Activated CD4-positive, CD25-positive, alpha-beta regulatory T cell treated with anti-CD3 and anti-CD28 coated beads, Interleukin-2, amount 50 U/mL, for 72 hours (primary cell): ENCODE measurements at places on chromosomes 13 and 19.

GRCh38 chr13:21420706-21421105 lies 38.4 kb downstream of the ZDHHC20 start:
- no peak for DNase-seq

DNA sequence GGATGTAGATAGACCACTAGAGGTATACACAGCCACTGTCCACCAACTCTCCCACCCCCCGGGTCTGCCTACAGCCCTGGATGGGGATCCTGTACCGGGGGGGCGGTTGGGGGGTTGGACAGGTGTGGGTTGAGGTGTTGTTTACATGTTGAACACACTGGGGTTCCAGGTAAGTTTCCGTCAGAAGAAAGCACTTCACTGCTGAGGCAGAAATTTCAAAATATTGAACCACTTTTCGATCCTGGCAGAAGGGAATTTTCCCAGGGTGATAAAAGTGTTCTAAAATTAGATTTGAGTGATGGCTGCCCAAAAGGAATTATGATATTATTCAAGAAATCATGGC lies 6.6 kb upstream of the CEACAM16 start:
- no peak for DNase-seq

- no peak for DNase-seq
Measured at GRCh38 chr19:10361569-10362011, 18.8 kb downstream of the TYK2 start.

DNA sequence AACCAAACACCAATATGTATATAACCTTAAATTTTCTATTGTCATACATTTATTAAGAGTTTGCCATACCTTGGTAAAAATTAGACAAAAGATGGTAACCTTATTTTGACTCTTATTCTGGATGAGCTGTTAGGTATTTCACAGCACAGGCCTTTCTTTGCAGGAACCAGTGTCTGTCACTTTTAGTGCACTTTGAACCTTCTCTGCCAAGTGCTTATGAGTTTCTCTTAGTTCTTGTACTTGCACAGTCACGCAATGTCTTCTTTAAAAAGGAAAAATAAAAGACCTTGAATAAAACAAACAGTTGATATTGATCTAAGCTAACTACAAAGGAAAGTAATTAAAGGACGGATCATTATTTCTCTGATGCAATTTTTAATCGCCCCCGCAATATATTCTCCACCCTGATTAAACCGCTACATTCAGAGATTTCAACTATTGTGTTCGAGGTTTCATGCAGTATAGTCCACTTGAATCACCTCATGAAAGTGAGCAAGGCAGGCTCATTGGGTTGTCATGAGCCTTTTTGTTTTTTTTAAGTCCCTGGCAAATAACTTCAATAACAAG lies 534.5 kb downstream of the KLF5 start:
- DNase-seq: no peak

DNA sequence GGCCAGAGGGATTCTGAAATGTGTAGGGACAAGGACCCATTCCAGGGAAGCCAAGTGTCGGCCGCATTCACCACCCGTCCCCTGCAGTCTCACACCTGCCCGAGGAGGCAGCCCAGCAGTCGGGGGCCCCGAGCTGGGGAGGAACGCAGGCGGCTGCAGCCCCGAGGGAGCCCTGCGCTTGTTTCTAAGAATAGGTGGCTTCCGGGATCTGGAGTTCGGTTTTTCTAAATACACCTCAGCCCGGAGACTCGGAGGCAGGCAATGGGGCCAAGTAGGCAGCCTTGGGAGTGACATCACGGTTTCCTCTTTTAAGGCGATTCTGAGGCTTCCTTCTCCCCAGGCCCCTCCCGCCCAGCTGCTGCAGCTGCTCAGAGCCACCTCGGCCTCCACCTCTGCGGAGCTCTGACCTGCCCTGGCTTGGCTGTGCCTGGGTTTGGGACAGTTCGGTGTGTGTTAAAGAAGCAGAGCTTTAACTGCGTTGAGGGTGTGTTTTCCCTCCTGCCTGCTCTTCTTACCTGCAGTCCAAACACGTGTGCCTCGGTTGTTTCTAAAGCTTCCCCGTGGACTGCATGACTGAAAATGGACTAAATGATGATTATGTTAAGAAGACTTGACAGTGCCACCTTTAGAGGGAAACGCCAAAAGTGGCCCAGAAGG lies 80.5 kb downstream of the COL4A2 start:
- no peak for DNase-seq

DNA sequence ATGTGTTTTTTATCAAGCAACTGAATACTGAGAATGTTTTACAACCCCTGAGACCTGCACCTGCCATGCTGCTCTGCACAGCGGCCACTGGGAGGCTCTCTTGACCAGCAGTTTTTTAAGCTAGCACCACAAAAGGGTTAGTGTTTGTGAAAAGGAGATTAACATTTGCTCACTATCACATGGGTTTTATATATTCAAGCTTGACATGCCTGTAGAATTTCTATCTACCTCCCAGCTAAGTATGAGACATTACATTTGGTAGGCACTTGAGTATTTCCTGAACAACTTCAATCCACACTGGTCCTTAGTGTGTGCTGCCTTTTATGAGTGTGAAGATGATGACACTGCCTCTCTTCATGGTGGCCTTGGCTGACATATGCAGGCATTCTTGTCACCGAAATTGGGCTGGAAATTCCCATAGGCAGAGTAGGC lies 1238.9 kb downstream of the UQCRFS1 start:
- DNase-seq: no peak

DNA sequence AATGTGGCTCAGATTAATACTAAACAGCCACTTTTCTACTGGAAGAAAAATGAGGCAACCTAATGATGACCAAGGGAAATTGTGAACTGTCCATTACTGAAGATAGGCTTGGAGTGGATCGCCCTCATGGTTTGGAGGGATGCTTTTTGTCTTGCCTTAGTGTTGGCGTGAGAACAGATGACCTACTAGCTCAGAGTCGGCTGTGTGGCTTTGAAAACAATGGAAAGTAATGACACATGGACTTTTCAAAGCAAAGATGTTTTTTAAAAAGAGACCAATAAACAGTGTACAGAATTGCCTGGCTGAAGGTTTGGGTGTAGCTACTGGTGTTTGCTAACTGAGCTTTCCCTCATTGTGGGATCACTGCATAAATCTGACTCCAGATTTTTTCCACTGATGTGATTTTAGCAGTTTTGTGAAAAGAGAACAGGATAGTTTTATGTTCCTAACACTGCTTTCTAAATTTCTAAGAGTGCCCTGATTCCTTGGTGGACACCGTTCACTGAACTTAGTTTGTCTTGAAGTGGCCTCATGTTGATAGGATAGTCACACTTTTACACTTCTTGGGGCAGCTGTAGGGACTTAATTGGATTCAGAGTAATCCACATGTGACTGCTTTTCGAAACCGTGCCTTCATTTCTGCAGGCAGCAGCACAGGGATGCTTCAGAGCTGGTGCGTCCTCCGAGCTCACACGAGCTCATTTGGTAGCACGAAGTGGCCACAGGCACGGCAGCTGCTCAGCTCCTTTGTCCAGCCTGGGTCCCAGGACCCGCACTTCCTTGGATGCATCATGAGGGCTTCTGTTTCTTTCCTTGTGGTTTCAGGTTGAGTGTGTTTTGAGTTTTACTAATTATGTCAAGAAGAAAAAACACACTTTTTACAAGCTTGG lies 4.3 kb downstream of the CEBPG start:
- DNase-seq: no peak

DNA sequence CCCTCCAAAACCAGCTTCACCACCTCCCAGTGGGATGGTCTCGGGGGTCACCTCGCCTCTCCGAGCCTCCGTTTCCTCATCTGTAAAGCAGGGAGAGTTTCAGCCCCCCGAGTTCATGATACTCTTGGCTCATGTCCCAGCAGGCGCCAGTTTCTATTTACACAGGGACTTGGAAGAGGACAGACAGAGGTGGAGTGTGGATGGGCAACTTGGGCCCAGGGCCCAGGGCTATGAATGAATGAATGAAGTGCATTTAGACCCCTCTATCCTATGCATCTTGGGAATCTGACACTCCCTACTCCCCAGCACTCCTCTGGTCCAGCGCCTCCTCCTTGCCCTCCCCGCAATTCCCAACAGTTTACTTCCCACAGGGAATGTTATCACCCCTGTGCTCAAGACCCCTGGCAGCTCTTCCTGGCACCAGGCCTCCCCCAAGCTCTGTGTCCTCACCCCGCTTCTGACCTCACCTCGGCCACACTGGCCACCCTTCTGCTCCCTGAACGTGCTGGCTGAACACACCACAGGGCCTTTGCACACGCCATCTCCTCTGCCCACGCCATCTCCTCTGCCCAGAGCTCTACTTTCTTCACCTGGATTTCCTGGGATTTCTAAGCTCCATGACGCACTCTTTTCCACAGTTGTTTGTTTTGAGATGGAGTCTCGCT lies 4.9 kb upstream of the C2CD4C start:
- DNase-seq: no peak

DNA sequence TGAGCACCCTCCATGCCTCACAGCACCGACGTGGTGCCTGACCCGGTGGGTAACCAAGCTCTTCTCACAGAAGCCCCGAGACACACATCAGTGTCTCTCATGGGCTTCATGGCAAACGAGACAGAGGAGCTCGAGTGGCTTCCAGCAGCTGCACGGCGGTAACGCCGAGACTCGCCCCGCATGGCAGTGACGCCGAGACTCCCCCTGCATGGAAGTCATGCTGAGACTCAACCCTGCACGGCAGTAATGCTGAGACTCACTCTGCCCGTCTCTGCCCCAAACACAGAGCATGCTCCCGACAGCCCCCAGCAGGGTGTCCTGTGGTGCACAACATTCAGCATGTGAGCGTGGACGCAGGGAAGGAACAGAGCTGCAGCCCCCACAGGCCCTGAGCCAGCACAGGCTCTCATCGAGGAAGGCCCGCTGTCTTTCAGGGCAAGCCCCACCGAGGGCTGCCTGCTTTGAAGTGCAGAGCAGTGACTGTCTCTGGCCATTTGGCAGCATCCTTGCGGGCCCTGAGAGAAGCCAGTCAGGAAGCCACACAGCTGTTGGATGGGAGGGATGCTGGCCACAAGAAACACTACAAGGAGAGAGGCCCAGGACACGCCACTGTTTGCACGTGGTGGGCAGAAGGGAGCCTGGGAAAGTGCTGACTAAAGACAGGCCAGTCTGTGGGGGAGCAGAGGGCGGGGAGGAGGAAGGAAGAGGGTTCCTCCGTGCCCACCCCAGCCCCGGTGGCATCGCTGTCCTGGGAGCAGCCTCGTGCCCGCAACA lies 9.5 kb downstream of the GAS6 start:
- peak; percentile 25 for DNase-seq

DNA sequence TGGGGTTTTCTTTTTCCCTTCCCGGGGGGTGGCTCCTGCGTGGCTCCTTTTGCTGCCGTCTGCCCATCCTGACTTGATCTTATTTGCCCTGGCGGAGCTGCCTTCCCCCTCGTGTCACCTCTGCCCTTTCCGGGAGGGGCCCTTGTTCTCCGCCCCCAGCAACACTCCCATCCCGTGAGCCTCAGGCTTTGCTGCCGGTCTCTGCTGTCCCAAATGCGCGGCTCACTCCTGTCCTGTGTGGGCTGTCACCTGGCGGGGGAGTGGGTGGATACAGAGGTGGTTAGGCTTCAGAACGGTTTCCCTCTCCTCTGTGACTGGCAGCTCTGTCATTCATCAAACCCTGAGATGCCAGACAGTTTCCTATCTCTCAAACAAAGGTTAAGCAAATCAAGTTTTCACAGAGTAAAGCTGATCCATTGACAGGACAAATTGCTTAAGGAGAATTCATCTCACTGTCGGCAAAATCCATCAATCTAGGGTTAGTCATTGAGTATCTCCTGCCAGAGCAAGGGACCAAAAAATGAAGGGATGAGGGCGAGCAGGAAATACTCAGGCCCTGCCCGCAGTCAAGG lies 84.0 kb downstream of the ANKRD10 start:
- DNase-seq: no peak

DNA sequence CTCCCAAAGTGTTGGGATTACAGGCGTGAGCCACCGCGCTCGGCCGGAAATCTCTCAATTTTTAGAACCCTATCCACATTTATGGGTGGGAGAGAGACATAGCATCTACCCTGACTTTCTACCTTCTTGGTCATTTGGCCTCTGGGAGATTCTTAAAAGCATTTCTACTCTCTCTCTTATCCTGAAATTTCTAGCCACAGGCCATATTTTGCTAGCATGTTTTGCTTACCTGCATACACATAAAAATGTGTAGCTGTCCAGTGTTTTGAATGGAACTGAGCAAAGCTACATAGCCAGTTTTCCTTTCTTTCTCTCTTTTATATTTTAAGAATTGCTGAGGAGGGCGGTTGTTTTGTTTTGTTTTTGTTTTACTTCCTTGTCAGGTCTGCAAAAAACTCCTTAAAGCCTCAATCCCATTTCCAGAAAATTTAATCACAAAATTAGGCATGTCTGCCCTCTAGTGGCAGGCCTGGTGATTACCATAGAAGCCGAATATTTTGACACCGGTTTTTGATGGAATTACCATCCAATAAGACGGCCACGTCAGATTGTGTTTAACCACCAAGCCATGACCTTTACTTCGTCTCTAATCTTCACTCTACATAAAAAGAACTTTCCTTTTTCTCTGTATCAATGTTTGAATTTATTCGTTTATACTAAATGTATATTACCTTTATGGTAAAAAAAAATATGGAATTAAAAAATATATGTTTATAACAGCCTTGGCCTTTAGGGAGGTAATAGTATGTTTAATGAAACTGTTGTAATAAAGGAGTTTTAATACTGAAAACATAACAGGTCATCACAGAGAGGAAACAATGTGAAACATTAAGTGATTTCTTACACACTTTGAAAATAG lies 34.4 kb upstream of the OXGR1 start:
- DNase-seq: peak; percentile 41

GRCh38 chr19:35929876-35930275 lies 6.3 kb upstream of the LRFN3 start:
- no peak for DNase-seq

- DNase-seq: no peak
Measured at GRCh38 chr13:48588120-48588519, 55.2 kb upstream of the RCBTB2 start.

GRCh38 chr13:34145061-34145460 lies 327.1 kb downstream of the RFC3 start:
- DNase-seq: no peak

GRCh38 chr19:15368051-15368632 lies 11.4 kb downstream of the AKAP8 start:
- DNase-seq: no peak

GRCh38 chr13:112802802-112803195 lies 113.0 kb downstream of the ATP11A start:
- no peak for DNase-seq

DNA sequence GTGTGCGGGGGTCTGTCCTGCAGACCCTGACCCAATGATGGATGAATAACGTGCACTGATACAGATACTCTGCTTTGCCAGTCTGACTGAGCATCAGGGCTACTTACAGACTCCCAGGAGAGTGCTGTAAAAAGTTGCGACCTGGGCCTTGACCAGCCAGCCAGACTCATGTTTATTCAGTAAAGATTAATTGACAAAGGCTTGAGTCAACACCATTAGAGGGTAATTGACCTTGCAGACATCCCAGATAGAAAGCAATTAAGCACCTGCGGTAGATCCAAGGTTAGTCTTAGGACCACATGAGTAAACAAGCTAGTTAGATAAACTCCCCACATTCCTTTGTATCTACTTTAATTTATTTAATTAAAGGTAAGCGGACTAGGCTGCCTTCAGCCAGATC lies 10.4 kb downstream of the NUDT19 start:
- DNase-seq: no peak

DNA sequence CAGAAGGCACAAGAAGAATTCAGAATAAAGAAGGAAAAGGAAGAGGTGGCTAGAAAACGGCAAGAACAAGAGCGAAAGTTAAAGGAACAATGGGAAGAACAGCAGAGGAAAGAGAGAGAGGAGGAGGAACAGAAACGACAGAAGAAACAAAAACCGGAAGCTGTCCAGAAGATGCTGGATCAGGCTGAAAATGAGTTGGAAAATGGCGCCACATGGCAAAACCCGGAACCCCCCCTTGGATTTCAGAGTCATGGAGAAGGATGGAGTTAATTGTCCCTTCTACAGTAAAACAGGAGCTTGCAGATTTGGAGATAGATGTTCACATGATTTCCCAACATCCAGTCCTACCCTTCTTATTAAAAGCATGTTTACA lies 6.7 kb downstream of the CD209 start:
- no peak for DNase-seq
